Endothelial cell of umbilical vein (primary cell): ENCODE measurements at places on chromosomes 3 and 15. TPM values are rescaled to one million over a fixed set of nuclear protein-coding genes. Genes with fewer than 3 reads are reported as not detected.

- DNase-seq: no peak
These were observed 118.7 kb downstream of the PDE8A start for GRCh38 chr15:85100186-85100937.

- peak; percentile 5 for DNase-seq
These were observed at the start of gene FGF12 for GRCh38 chr3:192727032-192727847. Gene FGF12, minus strand, starts transcription at chr3:192727541.

The POC1A gene
- 16.7 and 19.4 TPM in 2 replicates for total RNA-seq

- no peak for DNase-seq
These were observed 4.5 kb downstream of the AMIGO3 start for GRCh38 chr3:49714728-49715550.

The ZIC1 gene
- total RNA-seq: not detected in 2 replicates

GRCh38 chr3:194072097-194072428 lies 63.9 kb upstream of the HES1 start:
- no peak for DNase-seq

The SELENOS gene
- 70.4 and 73.2 TPM in 2 replicates for total RNA-seq

The USP8 gene
- total RNA-seq: 44.8 and 47.0 TPM in 2 replicates

- DNase-seq: no peak
These were observed 25.2 kb downstream of the GASK1A start for GRCh38 chr3:43004282-43004681.

DNA sequence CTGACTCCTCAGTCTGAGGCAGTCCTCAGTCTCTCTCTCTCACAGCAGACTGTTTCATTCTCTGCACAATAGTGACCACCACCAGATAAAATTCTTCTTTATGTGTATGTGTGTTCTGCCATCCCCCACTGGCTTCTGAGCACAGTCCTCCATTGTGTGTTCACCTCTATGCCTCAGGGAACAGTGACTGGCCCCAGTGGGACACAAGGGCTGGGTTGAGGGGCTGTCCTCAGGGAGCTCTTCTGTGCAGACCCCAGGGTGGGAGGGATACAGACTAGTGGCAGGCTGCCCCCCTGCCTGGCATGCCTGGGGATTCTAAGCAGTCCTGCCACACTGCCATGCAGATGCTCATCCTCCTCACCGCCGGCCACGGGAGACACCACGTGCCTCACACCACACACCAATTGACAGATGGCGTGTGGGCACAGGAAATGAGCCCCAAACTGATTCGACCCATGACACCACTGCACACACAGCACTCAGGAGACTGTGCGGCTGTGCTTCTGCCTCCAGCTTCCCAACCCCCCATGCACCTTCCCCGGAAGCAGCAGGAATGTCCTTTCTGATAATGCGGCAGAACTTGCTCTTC lies 237.6 kb upstream of the CHRNA7 start:
- DNase-seq: no peak

- no peak for DNase-seq
These were observed 328.8 kb downstream of the ARPP21 start for GRCh38 chr3:35968043-35968622.

DNA sequence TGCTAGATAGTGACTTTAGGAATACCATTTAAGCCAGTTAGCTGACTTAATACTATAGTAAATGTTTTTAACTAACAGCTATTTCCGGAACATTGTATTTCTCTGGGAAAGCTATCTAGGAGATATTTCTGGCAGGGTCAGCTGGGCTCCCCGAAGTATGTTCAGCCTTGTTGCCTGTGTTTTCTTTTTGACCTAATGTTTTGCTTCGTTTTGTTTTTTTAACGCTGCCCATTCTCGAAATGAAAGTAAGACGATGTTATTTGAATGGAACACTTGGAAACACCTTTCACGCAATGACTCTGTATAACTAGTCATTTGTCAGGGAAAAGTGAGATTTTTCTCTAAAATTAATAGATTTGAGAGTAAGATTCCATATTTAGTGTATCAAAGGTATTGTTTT lies 702.9 kb upstream of the NAALADL2 start:
- DNase-seq: peak; percentile 84

DNA sequence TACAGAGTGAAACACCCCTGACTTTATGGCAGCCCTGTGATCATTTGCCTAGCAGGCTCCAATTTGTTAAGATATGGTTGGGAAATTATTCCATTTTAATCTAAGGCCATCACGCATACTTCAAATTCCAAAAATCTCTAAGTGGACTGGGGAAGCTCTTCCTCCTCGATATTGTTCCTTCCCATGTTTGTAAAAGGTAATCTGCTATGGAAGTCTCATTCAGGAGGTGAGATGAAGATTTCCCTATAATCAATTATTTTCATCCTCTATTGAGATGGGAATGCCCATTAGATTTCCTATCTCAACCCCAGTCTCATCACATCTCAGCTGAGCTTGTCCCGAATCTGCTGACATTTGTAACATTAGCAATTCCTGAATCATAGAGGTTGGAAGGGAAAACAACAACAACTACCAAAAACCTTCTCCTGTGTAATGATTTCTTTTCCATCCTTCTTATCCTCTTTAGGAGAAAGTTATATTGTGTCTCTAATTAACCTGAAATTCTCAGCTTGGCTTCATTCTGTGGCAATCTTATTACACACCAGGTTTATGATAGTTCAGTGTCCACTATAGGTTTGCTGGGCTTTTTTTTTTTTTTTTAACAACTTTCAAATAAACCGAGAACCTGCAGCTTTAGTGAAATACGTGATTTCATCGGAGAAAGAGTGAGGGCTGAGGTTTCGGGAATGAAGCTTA lies 2.2 kb upstream of the NR2F2 start:
- peak; percentile 68 for DNase-seq

GRCh38 chr15:32908872-32909271 lies 191.1 kb downstream of the GREM1 start:
- no peak for DNase-seq

DNA sequence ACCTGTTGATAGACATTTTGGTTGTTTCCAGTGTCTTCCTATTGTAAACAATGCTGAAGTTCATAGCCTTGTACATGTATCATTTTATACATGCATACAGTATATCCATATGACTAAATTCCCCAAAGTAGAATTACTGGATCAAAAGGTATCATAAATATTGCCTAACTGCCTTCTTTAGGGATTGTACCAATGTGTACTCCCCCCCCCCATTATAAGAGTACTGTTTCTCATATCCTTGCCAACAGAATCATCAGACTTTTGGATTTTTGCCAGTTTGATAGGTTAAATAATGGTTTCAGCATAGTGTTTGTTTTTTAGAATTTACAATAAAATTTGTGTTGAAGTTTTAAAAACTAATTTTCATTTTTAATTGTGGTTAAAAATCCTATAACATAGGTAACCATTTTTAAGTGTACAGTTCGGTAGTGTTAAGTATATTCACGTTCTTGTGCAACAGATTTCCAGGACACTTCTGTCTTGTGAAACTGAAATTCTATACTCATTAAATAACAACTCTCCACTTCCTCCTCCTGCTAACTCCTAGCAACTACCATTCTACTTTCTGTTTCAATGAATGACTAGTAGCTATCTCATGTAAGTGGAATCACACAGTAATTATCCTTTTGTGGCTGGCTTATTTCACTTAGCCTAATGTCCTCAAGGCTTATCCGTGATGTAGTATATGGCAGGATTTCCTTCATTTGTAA lies 30.8 kb upstream of the MAP3K13 start:
- peak; percentile 47 for DNase-seq

- peak; percentile 79 for DNase-seq
These were observed 44.5 kb downstream of the POC1A start for GRCh38 chr3:52109611-52110301.

DNA sequence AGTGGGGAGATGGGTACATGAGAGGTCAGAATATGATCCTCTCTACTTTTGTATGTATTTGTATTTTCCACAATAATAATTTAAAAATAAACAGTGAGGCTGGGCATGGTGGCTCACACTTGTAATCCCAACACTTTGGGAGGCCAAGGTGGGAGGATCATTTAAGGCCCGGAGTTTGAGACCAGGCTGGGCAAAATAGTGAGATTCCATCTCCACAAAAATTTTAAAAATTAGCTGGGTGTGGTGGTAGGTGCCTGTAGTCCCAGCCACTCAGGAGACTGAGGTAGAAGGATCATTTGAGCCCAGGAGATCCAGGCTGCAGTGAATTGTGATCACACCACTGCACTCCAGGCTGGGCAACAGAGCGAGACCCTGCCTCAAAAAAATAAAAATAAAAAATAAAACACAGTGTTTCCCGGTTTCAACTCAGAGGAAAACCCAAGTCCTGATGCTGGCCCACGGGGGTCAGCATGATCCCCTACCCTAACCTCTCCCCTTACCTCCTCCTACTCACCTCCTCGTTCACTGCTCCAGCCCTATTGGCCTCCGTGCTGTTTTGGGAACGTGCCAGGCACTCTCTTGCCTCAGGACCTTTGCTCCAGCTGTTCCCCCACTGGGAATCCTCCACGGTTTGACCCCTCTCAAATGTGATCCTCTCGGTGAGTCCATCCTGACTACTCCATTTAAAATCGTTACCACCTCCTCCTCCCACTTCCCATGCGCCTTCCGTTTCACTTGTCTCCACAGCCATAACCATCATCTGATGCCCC lies 2.9 kb upstream of the KLHL40 start:
- DNase-seq: no peak

DNA sequence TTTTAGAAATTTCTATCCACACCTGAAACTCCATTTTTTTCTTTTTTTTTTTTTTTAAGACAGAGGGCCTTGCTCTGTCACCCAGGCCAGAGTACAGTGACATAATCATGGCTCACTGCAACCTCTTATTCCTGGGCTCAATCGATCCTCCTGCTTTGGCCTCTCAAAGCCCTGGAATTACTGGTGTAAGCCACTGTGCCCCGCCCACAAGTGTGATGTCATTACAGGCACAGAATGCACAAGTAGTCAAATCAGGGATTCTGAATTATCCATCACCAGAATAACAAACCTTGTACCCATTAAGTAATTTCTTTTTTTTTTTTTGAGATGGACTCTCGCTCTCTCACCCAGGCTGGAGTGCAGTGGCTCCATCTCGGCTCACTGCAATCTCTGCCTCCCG lies 1.9 kb downstream of the UQCRC1 start:
- no peak for DNase-seq

GRCh38 chr3:47407896-47408838 lies 27.3 kb downstream of the PTPN23 start:
- DNase-seq: no peak

GRCh38 chr3:77045686-77046085 lies 5.8 kb downstream of the ROBO2 start:
- no peak for DNase-seq

The LRIG1 gene
- 42.0 and 52.2 TPM in 2 replicates for total RNA-seq

GRCh38 chr3:160448845-160449635 lies 546 bp downstream of the TRIM59 start:
- DNase-seq: no peak

The IP6K2 gene
- total RNA-seq: 72.4 and 81.8 TPM in 2 replicates

The KCNMB2 gene
- total RNA-seq: not detected in 2 replicates

- DNase-seq: no peak
These were observed 112.6 kb downstream of the GABRB3 start for GRCh38 chr15:26660241-26660640.
